ENCODE measurements at places on chromosomes 11 and 22.

DNA sequence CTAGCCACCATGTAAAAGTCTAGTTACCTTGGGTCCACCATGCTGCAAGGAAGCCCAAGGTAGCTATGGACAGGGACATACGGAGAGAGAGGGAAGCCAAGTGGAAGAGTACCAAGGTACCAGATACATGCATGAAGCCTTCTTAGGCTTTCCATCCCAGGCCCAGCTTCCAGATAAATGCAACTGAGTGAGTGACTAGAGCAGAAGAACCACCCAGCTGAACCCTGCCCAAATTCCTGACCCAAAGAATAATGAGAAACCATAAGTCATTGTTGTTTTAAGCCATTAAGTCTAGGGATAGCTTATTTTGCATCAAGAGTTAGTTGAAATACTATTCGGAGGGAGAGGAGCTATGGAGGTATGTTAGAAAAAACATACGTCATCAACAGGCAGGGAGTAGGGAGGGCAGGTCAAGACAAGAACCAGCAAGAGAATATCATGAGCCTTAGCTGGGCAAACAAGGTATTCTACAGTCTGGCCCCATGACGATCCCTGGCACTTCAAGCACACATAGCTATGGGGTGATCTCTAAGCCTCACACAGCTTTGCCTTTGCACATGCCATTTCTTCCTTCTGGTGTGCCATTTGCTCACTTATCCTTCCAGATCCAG, 36.5 kb upstream of the APLNR start:
- no peak overlapping the region for H3K27ac ChIP-seq
- peaks cover 9% of the 10 kb centered on the region for H3K4me1 ChIP-seq
- no peaks in the 10 kb centered on the region for H3K27me3 ChIP-seq
- no peak for DNase-seq
- H3K36me3 ChIP-seq, result no peaks in the 10 kb centered on the region

DNA sequence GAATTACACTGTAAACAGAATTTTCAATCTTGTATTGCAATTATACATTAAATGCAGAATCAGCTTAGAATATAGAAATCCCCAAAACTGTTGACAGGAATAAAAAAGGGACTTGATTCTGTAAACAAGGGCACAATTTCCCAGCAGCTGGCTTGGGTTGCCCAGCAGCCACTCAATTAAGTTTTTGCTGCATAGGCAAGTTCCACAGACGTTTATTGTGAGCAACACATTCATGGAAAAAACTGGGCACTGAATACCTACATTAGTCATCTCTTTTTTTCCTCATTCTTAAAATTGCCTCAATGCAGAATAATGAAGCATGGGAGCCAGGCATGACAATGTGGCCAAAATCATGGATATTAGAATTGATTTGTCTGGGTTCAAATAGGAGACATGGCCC, 421.8 kb upstream of the ANO5 start:
- DNase-seq, result no peak
- H3K27ac ChIP-seq, result no peak overlapping the region
- no peaks in the 10 kb centered on the region for H3K36me3 ChIP-seq

DNA sequence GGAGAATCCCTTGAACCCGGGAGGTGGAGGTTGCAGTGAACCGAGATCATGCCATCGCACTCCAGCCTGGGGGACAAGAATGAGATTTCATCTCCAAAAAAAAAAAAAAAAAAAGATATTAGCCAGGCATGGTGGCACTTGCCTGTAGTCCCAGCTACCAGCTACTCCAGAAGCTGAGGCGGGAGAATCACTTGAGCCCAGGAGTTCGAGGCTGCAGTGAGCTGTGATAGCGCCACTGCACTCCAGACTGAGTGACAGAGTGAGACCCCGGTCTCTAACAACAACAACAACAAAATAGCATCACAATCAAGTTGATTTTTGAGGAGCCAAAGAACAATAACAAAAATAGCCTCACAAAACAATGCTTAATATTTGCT, 2.3 kb downstream of the PMM1 start:
- no peak overlapping the region for H3K27ac ChIP-seq
- peaks cover 12% of the 10 kb centered on the region for H3K36me3 ChIP-seq
- H3K4me3 ChIP-seq, result no peak overlapping the region
- no peak for DNase-seq

- H3K27me3 ChIP-seq, result no peaks in the 10 kb centered on the region
- no peak overlapping the region for H3K27ac ChIP-seq
- no peaks in the 10 kb centered on the region for H3K36me3 ChIP-seq
- peaks cover 10% of the 10 kb centered on the region for H3K4me1 ChIP-seq
- no peak for DNase-seq
These were observed 3.1 kb downstream of the RAB30 start for GRCh38 chr11:83068568-83068967.

- no peak overlapping the region for H3K27ac ChIP-seq
- H3K4me1 ChIP-seq, result peaks cover 14% of the 10 kb centered on the region
- no peaks in the 10 kb centered on the region for H3K27me3 ChIP-seq
- no peak for DNase-seq
- H3K4me3 ChIP-seq, result no peak overlapping the region
- H3K36me3 ChIP-seq, result no peaks in the 10 kb centered on the region
These were observed 9.4 kb upstream of the PIM3 start for GRCh38 chr22:49951000-49951677.

- peak overlapping the region; percentile 3 for H3K27ac ChIP-seq
- no peaks in the 10 kb centered on the region for H3K27me3 ChIP-seq
- no peak overlapping the region for H3K4me3 ChIP-seq
- peaks cover 8% of the 10 kb centered on the region for H3K4me1 ChIP-seq
- DNase-seq, result peak; percentile 80
- no peaks in the 10 kb centered on the region for H3K36me3 ChIP-seq
These were observed 4.6 kb downstream of the TMEM9B start for GRCh38 chr11:8959546-8960166.

- H3K4me3 ChIP-seq, result no peak overlapping the region
- no peak for DNase-seq
- no peak overlapping the region for H3K27ac ChIP-seq
- no peaks in the 10 kb centered on the region for H3K4me1 ChIP-seq
- no peaks in the 10 kb centered on the region for H3K27me3 ChIP-seq
These were observed 162.3 kb downstream of the LARGE1 start for GRCh38 chr22:33757802-33758483.

- no peak overlapping the region for H3K4me3 ChIP-seq
- no peak overlapping the region for H3K27ac ChIP-seq
- H3K36me3 ChIP-seq, result peaks cover 6% of the 10 kb centered on the region
- DNase-seq, result no peak
These were observed 49.8 kb downstream of the NAT10 start for GRCh38 chr11:34155057-34155756.

DNA sequence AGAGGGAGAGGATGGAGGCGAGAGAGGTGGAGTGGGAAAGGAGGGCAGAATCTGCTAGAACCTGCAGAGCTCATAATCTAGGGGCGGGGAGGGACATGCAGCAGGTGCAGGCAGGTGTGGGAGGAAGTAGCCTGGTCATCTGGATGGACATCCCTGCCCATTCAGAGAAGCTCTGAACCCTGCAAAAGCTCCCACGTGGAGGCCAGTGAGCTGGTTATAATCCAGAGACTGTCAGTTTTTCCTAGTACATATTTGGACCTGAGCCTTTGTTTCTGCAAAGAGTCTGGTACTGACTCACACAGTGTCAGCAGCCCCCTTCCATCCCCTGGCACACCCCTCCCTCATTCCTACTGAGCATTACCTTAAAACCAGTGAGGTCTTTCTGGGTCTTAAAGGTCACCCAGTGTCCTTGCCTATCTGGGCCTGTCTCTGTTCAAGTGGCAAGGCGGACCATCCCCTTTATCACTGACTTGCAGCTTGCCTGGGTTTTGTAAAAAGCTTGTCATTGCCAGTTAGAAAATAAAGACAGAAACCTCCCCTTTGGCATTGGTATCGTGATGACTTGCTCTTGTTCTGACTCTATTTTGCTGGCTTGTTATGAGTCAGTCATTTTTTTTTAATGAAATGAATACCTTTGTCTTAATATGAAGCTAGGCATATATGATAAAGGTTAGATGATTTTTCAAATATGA, 26.1 kb downstream of the PTPRJ start:
- H3K4me1 ChIP-seq, result peaks cover 12% of the 10 kb centered on the region
- peak; percentile 64 for DNase-seq
- no peaks in the 10 kb centered on the region for H3K27me3 ChIP-seq
- H3K36me3 ChIP-seq, result no peaks in the 10 kb centered on the region
- no peak overlapping the region for H3K4me3 ChIP-seq
- H3K27ac ChIP-seq, result peak overlapping the region; percentile 61

DNA sequence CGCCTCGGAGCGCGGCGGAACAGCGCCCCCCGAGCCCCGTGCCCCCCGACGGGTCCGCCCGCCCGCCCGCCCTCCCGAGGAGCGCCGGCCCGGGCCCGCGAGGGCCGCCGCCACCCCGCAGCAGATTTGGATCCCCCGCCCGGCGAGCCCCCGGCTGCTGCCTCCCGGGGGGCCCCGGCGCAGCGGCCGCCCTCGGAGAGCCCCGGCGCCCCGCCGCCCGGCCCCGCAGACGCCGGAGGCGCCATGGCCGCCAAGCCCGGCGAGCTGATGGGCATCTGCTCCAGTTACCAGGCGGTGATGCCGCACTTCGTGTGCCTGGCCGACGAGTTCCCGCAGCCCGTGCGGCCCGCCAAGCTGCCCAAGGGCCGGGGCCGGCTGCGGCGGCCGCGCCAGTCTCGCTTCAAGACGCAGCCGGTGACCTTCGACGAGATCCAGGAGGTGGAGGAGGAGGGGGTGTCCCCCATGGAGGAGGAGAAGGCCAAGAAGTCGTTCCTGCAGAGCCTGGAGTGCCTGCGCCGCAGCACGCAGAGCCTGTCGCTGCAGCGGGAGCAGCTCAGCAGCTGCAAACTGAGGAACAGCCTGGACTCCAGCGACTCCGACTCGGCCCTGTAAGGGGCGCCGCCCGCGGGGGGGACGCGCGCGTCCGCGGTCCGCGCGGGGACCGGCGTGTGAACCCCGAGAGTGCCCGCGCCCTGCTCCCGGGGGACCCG, 380 bp downstream of the C11orf96 start:
- H3K36me3 ChIP-seq, result no peaks in the 10 kb centered on the region
- peak overlapping the region; percentile 60 for H3K4me3 ChIP-seq
- peaks cover 37% of the 10 kb centered on the region for H3K27me3 ChIP-seq
- peak; percentile 41 for DNase-seq

- no peak overlapping the region for H3K27ac ChIP-seq
- H3K27me3 ChIP-seq, result no peaks in the 10 kb centered on the region
- no peaks in the 10 kb centered on the region for H3K4me1 ChIP-seq
- H3K36me3 ChIP-seq, result no peaks in the 10 kb centered on the region
These were observed 42.7 kb downstream of the SGSM1 start for GRCh38 chr22:24848559-24849168.

- H3K27me3 ChIP-seq, result no peaks in the 10 kb centered on the region
- peak overlapping the region; percentile 79 for H3K4me3 ChIP-seq
- peaks cover 12% of the 10 kb centered on the region for H3K4me1 ChIP-seq
These were observed 778 bp downstream of the KDELR3 start for GRCh38 chr22:38468443-38469305.

GRCh38 chr11:14358729-14359439, at the start of gene RRAS2:
Gene RRAS2 (minus strand): TSS chr11:14359183. CDS start chr11:14358870, 313 bp downstream.
- H3K36me3 ChIP-seq, result peaks cover 4% of the 10 kb centered on the region
- H3K4me1 ChIP-seq, result peaks cover 6% of the 10 kb centered on the region
- peak; percentile 69 for DNase-seq

DNA sequence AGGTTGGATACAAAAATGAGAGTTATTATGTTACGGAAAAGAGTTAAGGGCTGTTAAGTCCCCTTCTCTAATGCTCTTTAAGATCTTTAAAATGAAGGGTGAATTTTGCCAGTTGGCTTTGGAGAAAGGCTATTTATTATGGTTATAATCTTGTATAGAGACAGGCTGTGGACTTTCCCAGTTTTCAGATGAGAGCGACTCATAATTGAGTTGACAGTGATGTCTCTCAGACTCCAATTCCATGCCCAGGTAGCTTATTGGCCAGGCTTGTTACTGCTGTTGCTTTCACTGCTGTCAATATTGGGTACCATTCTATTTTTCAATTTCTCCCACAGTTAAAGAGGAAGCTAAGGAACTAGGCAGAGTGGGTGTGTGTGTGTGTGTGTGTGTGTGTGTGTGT, 13.1 kb downstream of the ENDOD1 start:
- no peaks in the 10 kb centered on the region for H3K27me3 ChIP-seq
- no peak for DNase-seq
- H3K27ac ChIP-seq, result no peak overlapping the region
- no peaks in the 10 kb centered on the region for H3K36me3 ChIP-seq
- no peak overlapping the region for H3K4me3 ChIP-seq

- H3K27ac ChIP-seq, result no peak overlapping the region
- no peak for DNase-seq
- no peaks in the 10 kb centered on the region for H3K27me3 ChIP-seq
- H3K4me1 ChIP-seq, result no peaks in the 10 kb centered on the region
- H3K4me3 ChIP-seq, result no peak overlapping the region
- H3K36me3 ChIP-seq, result no peaks in the 10 kb centered on the region
These were observed 44.1 kb downstream of the DCUN1D5 start for GRCh38 chr11:103047837-103048236.

DNA sequence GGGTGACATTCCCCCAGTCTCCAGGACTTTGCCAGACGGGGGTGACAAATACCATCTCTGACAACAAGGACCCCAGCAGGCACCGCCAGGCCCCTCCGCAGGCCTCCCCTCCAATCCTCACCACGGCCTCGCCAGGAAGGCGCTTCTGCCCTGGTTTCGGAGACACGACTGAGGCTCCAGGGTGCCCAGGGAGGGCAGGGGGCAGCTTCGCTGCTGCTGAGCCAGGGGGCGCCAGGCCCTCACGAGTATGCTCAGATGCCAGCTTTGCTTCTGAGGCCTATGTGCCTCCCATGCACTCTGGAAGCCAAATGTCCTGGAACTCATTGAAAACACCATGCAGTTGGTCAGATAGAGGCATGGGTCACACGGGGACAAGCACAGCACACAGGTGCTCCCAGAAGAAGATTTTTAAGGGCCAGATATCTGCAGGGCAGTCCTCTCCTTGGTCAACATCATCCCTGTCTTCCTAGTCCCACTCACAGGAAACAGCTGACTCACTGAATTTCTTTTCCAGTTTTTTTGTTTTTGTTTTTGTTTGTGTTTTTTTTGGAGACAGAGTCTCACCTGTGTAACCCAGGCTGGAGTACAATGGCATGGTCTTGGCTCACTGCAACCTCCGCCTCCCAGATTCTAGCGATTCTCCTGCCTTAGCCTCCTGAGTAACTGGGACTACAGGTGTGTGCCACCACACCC, 19.9 kb downstream of the BID start:
- DNase-seq, result no peak
- H3K27me3 ChIP-seq, result no peaks in the 10 kb centered on the region
- H3K27ac ChIP-seq, result no peak overlapping the region
- H3K4me3 ChIP-seq, result no peak overlapping the region
- no peaks in the 10 kb centered on the region for H3K36me3 ChIP-seq

- H3K4me3 ChIP-seq, result no peak overlapping the region
- no peak overlapping the region for H3K27ac ChIP-seq
- H3K4me1 ChIP-seq, result no peaks in the 10 kb centered on the region
- H3K36me3 ChIP-seq, result no peaks in the 10 kb centered on the region
- H3K27me3 ChIP-seq, result no peaks in the 10 kb centered on the region
These were observed 111.6 kb downstream of the BLID start for GRCh38 chr11:122004446-122004845.

Measured in fibroblast of lung (primary cell).